NCI-H526 treated with DMSO at 0.1 percent for 48 hours (cell line): ENCODE measurements at places on chromosomes 2 and 18.

DNA sequence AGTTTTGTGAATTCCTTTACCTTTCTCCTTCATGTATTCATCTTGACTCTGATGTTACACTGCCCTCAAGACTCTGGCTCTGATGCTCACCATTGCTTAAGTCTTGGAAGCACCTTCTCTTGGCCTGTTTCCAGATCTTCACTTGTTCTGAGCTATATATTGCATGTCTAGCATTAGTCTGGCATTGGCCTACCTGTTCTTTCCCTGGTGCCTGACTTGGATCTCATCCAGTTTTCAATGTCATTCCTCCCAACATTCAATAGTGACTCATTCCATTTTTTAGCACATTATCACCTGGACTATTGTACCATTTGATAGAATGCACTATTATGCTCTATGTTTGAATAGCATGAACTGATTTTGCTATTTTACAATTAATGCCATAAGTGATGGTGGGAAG is 127.3 kb upstream of the NYAP2 start:
- DNase-seq, result no peak

GRCh38 chr18:59884351-59884750 is 15.4 kb upstream of the PMAIP1 start:
- DNase-seq, result peak; percentile 77

DNA sequence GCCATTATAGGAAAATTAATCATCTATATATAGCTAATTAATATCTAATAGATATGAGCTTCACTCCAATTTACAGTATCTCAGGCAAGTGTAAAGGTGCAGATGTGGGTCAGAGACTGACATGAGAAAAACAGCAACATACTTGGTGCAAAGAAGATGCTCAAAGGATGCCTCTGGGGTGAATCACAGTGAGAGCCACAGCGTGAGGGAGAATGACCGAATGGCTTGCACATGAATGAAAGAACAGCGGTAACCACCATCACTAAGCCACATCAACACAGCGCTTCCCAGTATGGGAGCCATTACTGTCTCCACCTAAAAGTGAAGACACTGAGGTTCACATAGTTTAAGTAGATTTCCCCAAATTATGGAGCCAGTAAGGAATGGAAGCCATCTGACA is 423.4 kb upstream of the ID2 start:
- DNase-seq, result no peak

- DNase-seq, result no peak
These were observed 150.0 kb upstream of the AGAP1 start for GRCh38 chr2:235343869-235344268.

GRCh38 chr2:193476171-193476800 is 1281.6 kb upstream of the TMEFF2 start:
- no peak for DNase-seq

GRCh38 chr2:152657043-152657442 is 60.2 kb downstream of the PRPF40A start:
- DNase-seq, result no peak

DNA sequence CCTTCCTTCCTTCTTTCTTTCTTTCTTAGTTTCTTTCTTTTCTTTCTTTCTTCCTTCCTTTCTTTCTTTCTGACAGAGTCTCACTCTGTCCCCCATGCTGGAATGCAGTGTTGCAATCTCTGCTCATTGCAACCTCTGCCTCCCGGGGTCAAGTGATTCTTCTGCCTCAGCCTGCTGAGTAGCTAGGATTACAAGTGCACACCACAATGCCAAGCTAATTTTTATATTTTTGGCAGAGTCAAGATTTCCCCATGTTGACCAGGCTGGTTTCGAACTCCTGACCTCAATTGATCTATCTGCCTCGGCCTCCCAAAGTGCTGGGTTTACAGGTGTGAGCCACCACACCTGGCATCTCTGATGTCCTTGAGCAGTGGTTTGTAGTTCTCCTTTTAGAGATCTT is 48.5 kb downstream of the IL1R2 start:
- no peak for DNase-seq

GRCh38 chr2:38495880-38496279 is 106.8 kb downstream of the HNRNPLL start:
- DNase-seq, result no peak

GRCh38 chr18:22912835-22913234 is 20.3 kb upstream of the RBBP8 start:
- DNase-seq, result no peak

DNA sequence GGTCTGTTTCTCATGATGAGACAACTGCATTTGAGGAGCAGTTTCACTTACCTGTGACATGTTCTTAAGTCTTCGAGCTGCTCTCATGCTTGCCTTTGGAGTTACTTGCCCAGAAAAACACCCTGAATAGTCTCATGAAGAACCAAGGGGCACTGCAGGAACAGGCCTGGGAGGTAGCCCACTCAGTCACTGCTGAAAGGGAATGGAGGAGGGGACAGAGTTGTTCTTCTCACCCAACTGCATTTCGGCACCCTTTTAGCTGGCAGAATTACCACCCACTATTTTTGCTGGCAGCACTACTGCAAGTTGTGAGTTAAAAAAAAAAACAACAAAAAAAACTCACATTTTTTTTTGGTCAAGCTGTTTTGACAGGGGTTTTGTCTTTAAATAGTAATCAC is 181.9 kb downstream of the PTPRM start:
- DNase-seq, result no peak

DNA sequence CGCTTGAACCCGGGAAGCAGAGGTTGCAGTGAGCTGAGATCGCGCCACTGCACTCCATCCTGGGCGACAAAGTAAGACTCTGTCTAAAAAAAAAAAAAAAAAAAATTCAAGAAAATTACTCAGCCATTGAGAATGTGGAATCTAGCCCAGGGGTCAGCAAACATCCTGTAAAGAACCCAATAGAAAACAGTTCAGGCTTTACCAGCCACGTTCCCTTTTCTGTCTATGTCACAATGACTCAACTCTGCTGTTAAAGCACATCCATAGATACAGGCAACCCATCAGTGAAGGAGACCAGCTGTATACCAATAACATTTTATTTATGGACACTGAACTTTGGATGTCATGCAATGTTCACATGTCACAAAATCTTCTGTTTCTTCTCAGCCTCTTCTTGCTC is 435.6 kb upstream of the GYPC start:
- no peak for DNase-seq

DNA sequence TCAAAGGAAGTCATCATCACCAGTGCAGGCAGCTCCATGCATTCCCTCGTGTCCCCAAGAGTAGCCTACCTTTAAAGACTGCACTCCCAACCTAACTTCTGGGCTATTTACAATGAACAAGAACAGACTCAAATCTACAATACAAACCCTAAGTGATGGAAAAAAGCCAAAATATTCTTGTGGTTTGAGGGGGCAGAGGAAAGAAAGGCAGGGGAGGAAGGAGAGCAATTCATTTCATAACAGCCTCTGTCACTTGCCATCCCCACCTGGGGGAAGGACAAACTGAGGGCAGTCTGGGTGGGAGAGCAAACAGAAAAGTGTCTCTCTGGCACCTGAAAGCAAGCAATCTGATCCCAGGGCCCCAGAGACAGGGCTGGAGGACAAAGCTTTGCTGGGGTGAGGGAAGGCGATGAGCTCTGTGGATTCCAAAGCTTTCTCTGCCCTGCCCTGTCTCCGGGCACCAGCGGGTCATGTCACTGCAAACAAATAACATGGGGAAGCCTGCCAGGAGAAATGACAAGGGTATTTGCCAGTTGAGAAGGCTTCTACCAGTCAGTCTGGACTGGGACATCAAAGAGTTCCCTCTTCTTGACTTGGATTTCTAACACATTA is 528.0 kb upstream of the TNP1 start:
- no peak for DNase-seq

DNA sequence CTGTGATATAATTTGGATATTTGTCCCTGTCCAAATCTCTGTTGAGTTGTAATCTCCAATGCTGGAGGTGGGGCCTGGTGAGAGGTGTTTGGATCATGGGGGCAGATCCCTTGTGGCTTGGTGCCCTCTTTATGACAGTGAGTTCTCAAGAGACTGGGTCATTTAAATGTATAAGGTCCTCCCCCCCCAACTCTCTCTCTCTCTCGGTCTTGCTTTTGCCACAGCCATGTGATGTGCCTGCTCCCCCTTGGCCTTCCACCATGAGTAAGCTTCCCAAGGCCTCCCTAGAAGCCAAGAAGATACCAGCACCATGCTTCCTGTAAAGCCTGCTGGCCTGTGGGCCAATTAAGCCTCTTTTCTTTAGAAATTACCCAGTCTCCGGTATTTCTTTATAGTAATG is 58.6 kb downstream of the FN1 start:
- DNase-seq, result no peak
